CD8-positive, alpha-beta T cell (primary cell): ENCODE measurements at places on chromosomes 6 and 20.

DNA sequence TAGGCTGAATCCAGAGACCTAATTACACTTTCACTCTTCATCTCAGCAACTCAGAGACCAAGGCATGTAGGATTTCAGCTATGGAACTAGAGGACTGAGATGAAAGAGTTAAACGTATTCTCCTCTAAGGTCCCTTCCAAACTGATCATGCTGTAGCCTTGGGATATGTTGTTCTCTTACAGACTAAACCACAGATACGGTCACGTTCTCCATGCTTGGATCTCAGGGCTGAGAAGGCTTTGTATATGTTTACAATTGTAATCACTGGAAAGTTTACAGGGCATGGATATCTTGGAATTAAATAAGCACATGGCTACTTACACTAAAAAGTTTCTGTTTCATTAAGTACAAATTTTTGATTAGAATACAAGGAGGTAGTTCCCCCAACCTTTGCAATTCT, 50.1 kb downstream of the PKIB start:
- no peak for DNase-seq

GRCh38 chr6:145327586-145327985, 407.7 kb downstream of the EPM2A start:
- DNase-seq: no peak

DNA sequence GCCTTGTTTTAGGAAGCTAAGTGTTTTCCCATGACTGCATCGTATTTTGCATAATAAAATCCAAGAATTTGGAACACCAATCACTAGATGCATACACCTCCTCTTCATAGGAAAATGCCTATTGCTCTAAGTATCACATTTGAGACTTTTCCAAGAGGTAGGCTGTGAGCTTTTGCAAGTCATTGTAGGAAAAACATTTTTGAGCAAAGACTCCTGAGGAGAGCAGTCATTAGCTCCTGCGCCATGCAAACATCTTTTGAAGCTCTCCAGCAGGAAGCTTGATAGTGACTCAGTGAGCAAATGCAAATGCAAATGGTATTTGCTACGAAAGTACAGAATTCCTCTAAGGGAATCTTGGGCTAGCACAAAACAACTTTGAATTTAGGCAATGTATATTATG, 750.4 kb downstream of the QKI start:
- DNase-seq: no peak

DNA sequence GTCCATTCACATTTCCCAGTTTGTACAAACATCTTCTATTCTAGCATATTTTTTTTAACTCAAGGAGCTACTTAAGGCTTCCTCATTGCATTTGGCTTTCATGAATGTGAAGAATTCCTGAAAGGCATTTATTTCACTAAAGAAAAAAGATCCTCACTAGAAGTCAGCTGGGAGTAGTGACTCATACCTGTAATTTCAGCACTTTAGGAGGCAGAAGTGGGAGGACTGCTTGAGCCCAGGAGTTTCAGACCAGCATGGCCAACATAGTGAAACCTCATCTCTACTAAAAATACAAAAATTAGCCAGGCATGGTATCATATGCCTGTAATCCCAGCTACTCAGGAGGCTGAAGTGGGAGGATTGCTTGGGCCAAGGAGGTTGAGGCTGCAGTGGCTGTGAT, 30.9 kb upstream of the XRN2 start:
- no peak for DNase-seq

- no peak for DNase-seq
Measured at GRCh38 chr6:151229401-151230276, 10.1 kb upstream of the AKAP12 start.

DNA sequence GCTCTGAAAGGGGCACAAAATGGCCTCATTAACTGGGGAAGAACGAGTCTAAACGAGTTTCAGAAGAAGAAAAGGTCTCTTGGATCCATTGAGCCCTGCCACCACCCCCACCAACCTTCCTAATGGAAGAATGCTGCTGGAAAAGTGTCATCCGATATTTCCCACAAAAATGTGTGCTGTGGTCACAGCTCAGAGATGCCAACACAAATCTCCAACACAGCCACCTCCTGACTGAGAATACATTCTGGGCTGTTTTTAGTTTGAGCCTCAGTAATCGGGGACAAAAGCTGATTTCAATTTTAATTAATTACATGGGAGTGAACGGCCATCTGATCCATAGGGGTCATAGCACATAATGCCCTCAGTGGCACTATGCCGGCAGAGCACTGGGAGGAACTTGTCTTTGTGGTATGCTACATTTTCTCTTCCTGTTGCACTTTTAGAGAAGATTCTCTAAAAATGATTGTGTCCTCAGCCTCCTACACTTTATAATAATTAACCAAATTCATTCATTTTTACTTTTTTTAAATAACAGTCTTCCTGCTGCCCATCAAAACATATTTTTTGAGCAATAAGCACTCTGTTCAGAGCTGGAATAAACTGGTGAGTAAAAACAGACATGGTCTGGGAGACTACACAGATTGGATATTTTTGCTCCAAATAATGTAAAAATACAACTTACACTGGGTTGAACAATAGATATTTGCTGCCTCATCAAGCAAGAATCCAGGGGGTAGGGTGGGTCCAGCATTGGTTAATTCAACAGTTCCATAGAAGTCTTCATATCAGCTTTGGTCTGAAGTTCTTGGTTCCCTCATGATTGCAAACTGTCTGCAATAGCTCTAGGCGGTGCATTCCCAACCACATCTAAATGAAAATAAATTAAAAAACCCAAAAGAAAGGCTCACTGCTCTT, 143.6 kb upstream of the TMEM170B start:
- no peak for DNase-seq

GRCh38 chr6:43593938-43594337, 18.0 kb downstream of the POLH start:
- no peak for DNase-seq

DNA sequence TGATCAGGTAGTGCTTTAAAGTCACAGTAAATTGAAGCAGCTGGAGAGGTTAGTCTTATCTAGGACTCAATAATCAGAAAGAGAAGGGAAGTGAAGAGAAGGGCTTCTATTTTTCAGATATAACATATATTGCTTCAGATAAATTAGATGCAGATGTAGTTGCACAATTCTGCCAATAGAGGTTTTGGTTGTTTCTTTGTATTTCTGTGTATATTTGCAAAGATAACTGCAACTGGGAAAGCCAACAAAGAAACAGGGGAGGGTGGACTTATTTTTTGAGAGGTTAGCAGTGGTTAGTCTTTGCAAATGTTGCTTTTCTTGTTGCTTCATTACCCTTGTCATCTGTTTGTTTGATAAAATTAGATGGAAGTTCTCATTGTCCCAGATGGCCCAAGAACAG, 106.6 kb downstream of the ADGRG6 start:
- DNase-seq: no peak
